ENCODE measurements at places on chromosomes 4 and X.

GRCh38 chrX:71067712-71068043 is 456 bp downstream of the SNX12 start:
- no peak for DNase-seq

DNA sequence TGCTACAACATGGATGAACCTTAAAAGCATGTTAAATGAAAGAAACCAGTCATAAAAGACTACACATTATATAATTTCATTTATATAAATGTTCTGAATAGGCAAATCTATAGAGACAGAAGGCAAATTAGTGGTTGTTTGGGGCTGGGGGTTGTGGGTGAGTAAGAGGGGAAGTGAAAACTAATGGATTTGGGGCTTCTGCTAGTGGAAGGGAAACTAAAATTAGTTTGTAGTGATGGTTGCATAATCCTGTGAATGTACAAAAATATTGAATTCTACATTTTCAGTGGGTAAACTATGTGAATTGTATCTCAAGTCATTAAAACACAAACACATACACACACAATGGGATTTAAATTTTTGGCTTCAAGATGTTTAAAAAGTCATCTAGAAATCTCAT is 25.4 kb upstream of the LIMCH1 start:
- no peak for DNase-seq

DNA sequence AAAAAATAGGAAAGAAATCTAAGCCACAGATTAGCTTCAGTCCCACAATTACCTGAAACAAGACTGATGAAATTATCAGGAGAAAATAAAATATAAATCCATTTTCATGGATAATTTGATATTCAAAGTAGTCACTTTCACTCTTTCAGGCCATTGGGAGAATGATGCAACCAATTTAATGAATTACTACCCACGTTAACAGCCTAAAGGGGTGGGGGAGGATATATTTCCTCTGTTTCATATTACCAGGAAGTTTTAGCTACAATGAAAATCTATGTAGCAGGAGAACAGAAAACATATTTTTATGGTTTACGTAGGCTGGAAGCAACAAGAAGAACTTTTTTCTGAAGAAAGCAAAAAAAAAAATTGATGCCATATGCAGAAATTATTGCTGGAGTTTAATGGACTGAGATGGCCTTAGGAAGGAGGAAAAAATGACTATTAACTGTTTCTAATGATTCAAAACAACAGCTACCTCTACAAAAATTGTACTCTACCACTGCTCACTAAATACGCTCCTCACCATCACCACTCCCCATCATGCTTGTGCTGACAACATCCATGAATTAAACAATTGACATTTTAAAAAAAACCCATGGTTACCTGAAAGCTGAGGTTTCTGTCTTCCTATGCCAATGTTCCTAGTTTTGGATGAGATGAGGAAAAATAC is 100.9 kb downstream of the CXXC4 start:
- no peak for DNase-seq

GRCh38 chr4:153060196-153060595 is 124.1 kb downstream of the FHDC1 start:
- no peak for DNase-seq

DNA sequence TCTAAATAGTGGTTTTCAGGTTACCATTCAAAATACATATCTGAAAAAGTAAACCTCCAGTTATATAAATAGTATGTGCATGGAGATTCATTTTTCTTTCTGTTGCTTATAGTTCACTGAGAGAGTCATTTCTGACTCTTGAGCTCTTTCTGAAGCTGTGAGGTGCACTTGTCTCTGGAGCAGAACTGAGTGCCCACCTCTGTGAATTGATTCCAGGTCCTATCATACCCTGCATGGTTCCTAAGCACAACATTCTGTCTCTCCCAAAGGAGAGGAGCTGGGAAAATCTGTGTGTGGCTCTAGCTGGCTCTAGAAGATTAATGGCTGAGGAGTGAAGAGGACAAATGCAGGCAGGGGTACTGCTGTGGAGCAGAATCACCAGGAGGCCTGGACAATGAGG is 161.6 kb upstream of the HCCS start:
- DNase-seq, result no peak

- DNase-seq, result no peak
Observed at GRCh38 chr4:2417226-2417764, 1.1 kb downstream of the ZFYVE28 start.

DNA sequence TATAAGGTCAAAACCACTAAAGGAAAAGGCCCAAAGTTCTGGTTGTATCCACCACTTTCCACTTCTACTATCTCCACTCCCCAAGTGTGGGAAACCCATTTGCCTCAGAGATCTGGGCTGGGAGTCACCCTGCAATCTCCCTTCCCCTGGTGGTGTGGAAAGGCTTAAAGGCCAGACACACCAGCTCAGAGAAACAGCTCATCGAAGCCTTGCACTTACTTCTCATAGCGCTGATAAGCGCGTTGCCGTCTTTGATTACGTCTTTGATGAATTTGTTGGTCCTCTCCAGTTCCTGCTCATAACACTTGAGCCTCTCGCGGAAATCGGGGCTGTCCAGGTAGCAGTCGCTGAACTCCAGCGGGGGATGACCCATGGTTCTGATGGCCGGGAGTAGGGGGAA is 647 bp downstream of the OPHN1 start:
- DNase-seq, result no peak

DNA sequence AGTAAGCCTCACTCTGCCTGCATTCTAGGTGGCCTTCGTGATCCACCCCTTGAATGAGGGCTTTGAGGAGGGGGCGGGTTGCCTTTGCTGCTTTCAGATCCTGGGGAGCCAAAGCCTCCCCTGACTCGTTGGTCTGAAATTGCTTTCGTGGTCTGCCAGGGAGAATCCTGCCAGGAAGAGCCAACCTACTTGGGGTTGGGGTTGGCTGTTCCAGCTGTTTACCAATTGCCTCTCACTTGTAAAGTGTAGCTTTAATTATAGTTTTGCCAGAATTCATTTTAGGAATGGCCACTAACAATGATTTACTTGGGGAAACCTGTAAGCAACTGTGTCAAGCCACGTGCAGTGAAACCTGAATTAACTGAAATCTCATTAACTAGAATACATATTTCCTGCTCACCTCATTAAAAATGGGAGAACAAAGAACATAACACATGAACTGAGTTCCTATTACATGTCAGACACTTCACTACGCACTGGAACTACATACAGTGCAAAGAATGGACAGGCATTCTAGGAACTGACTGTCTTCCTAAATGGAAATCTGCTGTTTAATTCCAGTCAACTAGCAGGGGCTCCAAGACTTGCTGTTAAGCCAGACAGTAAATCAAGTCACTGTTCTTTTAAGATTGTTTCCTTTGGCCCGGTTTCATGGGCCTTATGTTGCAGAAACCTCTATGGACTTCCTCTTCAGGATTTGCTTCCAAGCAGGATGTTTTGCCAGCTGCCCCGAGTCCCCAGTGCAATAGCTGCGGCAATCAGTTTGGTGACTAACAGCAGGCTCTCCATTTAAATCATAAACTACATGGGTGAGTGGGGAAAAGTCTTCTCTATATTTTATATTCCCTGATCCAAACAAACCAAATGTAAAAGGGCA is 16.4 kb upstream of the NKRF start:
- DNase-seq, result no peak

GRCh38 chr4:184674011-184674410 is 24.5 kb downstream of the PRIMPOL start:
- DNase-seq, result no peak

- no peak for DNase-seq
Observed at GRCh38 chr4:84502955-84503373, 3.9 kb upstream of the NKX6-1 start.

DNA sequence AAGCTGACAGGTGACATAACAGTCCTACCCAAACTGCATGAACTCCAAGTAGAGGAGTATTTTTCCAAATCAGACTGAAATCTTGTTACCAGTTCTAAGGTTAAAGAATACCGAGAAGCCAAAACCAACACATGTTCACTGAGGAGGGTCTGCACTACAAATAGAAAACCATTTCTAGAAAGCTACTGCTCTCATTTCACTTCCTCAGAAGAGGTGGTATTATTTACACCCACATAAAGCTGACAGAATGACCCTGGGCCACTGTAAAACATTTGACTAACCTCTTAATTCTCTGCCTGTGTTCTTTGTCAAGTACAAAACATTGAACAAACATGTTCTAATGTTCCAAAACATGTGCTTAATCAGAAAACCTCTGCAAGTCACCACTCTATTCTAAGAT is 95.8 kb downstream of the IQCM start:
- DNase-seq, result no peak

DNA sequence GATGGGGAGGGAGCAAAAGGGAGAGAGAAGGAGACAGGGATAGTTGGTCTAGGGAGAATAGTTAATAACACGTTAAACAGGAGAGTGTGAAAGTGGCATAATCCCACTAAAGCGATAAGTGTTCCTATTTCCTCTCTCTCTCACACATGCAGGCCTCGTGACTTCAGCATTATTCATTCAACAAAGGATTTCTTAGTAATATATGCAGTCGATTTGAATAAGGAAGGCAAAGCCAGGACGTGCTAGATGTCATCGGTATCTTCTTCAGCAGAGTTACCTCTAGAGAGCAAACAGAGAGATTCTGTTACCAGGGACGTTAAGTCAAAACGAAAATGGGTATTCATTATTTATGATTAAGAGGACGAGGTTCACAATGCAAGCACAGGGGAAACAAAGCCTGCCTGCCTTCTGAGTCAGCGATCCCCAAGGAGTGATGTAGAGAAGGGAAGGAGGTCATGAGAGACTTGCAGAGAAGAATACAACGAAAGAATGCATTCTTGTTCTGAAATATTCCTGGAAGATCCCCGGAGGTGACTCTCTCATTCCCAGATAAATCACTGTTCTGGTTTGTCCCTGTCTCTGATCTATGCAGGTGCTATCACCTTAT is 1048.4 kb downstream of the NLGN4X start:
- no peak for DNase-seq

GRCh38 chrX:132561483-132561882 is 72.6 kb upstream of the MBNL3 start:
- DNase-seq, result no peak

DNA sequence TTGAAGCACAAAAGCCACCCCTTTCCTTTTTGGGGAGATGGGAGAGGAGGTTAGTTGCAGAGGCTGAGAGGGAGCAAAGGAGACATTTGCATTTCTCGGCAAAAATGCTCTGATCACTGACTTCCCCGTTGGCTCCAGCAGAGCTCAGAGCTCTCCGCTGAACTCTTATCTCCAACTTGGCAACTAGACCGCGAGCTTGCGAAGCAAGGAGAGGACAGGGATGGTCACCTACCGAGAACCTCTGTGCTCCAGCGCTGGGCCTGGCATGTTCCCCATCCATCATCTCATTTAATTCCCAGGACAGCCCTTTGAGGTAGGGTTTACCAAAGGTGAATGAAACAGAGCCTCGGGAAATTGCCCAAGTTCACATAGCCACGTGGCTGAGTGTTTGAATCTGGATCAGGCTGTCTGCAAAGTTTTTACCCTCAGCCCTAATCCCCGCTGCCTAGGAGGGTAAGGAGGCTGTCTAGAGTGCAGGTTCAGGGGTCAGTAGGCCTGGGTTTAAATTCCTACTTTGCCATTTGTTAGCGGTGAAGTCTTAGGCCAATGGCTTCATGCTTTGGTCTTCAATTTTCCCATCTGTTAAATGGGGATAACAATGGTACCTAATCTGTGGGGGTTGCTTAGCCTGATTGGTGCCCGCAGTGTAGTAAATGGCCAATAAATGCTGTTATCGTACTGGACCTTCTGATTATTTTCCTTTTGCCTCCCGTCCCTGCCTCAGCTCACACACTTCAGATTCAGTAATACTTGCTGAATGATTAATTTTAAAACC is 3.8 kb upstream of the CITED1 start:
- DNase-seq, result no peak

- no peak for DNase-seq
Observed at GRCh38 chrX:139776599-139776998, 68.6 kb upstream of the MCF2 start.

- DNase-seq, result no peak
Observed at GRCh38 chr4:99411041-99411440, 24.1 kb downstream of the ADH7 start.

DNA sequence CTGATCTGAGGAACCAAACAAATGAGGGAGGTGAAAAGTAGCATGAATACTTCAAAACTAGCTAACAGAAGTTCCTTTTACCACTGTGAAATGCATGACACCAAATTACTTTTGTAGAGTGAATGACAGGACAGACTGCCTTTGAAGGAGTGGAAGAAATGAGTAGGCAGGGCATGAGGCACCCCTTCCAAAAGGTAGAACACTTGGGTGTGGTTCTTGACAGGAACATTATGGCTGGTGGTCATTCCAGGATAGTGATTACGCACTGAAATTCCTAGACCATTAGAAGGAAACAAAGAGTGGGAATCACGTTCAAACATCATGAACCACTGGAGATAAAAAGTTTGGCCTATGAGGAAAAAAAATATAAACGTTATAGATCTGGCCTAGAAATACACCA is 4.9 kb downstream of the HUWE1 start:
- no peak for DNase-seq

GRCh38 chr4:169120624-169121023 is 110.6 kb upstream of the CBR4 start:
- DNase-seq, result no peak

GRCh38 chr4:153706519-153706918 is 22.4 kb downstream of the TLR2 start:
- DNase-seq, result no peak

DNA sequence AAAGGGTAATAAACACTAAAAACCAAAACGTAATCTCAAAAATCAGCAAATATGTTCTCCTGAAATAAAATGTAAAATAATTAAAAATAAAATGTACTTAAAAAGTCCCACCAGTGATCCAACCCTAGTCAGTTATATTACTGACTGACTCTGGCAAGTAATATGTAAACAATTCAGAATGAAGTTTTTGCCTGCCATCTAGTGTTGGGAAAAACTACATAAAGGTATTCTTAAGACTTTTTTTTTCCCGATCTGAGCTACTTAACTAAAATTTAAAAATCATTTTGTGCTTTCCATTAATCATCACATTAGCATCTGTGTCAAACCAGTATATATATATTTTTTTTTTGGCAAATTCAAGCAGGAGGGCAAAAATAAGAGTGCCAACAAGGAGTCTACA is 24.0 kb downstream of the RCHY1 start:
- no peak for DNase-seq

DNA sequence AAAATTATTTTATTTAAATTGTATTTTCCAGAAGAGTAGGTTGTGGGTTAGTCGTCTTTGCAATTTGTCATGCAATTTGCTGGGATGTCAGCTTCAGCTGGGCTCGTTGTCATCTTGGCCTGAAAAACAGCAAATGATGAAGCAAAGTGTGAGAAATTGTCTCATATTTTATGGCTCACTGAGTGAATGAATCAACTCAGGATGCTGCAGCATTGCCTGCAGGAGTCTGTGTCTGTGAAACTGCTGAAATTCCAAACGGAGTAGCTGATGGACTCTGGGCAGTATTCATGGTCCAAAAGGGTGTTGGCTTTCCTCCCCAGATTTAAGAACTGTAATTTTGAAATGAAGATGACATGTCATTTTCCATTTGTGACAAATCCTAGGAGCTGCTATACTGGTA is 37.2 kb downstream of the CXCL8 start:
- DNase-seq, result no peak

- DNase-seq, result no peak
Observed at GRCh38 chr4:2937146-2937857, 25.9 kb downstream of the NOP14 start.

- no peak for DNase-seq
Observed at GRCh38 chr4:163536091-163536490, 41.6 kb downstream of the TMA16 start.
